ENCODE measurements at places on chromosomes 5 and 9.

DNA sequence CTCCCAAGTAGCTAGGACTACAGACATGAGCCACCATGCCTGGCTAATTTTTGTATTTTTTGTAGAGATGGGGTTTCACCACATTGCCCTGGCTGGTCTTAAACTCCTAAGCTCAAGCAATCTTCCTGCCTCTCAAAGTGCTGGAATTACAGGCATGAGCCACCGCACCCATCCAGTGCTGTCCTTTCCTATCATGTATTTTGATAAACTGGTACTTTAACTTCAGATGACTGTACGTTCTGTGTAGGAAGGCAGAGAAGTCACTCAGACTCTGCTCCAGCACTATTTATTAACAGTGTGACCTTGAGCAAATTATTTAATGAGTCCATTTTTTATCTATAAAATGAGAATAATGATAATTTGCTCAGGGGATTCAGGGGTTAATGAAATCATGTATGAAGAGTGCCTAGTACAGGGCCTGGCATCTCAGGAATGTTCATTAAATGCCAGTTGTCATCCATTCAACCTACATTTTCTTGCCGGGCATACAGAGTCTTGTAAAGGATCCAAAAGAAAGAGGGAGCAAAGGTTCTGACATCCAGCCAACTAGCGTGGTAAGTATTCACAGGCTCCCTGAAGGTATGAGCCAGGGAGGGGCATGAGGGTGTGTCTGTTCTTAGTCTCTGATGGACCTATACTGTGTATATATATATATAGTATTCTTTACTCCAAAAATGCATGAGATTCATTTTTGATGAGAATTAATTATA is 201.9 kb downstream of the PBX3 start:
- no peak for DNase-seq

GRCh38 chr5:15645381-15646160 is 145.6 kb downstream of the FBXL7 start:
- DNase-seq, result no peak

GRCh38 chr9:112061152-112061740 is 113.9 kb downstream of the SUSD1 start:
- DNase-seq, result peak; percentile 88

DNA sequence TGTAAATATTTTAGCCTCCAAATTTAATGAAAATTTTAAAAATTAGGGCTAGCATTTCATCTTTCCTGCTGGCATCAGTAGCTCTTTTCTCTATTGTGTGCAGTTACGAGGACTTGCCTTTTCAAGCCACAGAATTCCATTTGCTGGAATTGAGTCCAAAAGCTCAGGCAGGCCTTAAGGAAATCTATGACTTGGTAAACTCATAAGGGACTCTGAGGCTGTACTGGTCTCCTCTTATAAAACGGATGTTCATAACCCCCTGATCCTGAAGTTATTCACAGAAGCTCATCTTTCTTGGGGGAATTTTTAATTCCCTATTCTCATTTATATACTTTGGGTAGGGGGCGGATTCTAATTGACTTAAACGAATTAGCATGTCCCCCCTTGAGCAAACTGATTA is 23.4 kb downstream of the ANKRA2 start:
- DNase-seq, result peak; percentile 41

GRCh38 chr5:96384353-96384752 is 48.7 kb downstream of the PCSK1 start:
- DNase-seq, result peak; percentile 73

- peak; percentile 94 for DNase-seq
These were observed 54.1 kb upstream of the CDKN2AIPNL start for GRCh38 chr5:134465816-134466240.

GRCh38 chr5:89471541-89471940 is 588.6 kb upstream of the MEF2C start:
- DNase-seq, result no peak

- DNase-seq, result peak; percentile 75
These were observed 43.6 kb downstream of the NACC2 start for GRCh38 chr9:136051453-136051836.

- DNase-seq, result no peak
These were observed 64.2 kb upstream of the SMIM23 start for GRCh38 chr5:171721464-171721863.

GRCh38 chr5:174531782-174532191 is 192.6 kb upstream of the MSX2 start:
- no peak for DNase-seq

DNA sequence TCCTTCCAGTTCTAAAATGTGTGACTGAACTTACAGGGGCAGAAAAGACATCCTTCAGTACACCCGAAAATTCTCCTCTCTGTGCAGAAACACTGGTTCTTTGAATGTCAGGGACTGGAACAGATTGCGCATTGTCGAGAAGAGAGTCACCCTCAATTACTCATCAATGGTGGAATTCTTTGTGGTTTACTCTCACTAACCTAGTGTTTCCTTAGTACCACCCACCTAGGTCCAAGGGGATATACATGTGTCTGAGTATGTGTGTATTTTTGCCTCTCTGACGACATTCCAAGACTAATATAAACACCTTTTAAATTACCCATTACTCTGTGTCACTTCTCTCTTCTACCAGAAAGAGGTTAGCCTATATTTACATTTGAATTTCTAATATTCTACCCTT is 660.8 kb downstream of the TLE1 start:
- DNase-seq, result no peak

DNA sequence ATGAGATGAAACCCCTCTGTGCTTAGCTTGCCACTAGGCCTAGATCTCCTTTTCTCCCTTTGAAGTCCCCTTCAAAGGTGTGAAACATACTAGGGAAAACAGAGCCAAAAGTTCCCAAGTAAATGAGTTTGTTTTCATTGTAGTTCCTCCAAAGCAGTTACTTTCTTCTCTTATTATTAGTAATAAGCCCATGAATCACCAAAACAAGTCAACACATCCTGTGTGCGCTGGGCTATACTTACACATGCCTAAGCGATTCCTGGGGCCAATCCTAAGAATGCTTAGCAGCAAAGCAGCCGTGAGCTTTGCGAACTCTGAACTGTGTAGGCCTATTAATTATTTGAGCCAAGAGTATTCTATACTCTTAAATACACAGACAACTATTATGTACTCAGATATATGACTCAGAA is 7.6 kb downstream of the ENC1 start:
- DNase-seq, result peak; percentile 64

DNA sequence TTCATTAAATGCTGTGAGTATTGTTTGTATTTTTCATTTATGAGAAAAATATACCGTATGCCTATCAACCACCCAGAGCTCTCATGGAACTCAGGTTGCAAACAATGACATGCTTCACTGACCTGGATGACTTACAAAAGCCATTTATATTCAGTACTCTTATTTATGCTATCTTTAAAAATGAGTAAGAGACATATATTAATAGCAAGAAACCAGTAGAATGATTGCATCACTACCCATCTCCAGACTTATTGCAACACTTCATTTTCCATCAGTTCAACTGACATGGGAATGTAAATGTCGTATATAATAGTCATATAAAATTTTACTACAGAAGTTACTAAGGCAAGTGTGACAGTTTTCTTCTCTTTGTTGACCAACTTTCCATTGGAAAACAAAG is 69.1 kb downstream of the OTP start:
- DNase-seq, result no peak

GRCh38 chr5:171226096-171226754 is 82.8 kb upstream of the TLX3 start:
- no peak for DNase-seq

- DNase-seq, result no peak
These were observed 297.3 kb upstream of the RIOK2 start for GRCh38 chr5:97480313-97480712.

DNA sequence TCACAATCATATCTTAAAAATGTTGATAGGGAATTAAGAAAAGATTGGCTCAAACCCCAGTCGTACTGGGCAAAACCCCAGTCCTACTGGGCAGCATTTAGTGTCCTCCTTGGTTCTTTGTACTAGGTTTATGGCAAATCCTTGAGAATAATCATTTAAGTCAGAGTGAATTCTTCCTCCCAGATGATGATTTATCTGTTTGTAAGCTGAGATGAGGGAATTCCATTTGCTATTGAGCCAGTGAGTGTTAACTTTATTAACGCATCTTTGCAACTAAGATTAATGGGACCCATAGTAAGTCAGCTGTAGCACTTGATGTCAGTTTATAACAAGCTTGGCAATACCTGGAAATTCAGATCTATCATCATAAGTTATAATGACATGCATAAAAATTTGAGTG is 821.8 kb upstream of the DMAC1 start:
- no peak for DNase-seq

- no peak for DNase-seq
These were observed 1.3 kb upstream of the GARNL3 start for GRCh38 chr9:127263237-127263636.

GRCh38 chr5:9987101-9987500 is 262.6 kb downstream of the ATPSCKMT start:
- DNase-seq, result no peak

DNA sequence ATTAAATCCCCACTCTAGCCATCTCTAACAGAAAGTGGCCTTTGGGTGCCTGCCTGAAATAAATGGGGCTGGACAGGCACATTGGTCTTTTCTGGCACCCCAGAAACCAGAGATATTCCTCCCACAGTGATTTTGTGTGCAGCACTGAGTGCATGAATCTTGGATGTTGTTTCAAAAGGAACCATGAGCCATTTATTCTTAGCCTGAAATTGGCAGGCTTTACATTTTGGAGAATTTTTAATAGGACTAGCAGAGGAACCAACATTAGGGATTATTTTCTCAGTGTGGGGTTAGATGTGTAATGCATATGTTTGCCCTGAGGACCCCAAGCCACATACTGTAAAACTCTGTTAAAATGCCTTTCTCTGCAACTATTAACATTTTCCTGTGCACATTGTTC is 451.3 kb downstream of the NFIB start:
- no peak for DNase-seq

- DNase-seq, result peak; percentile 44
These were observed 3.4 kb downstream of the TLE1 start for GRCh38 chr9:81685763-81686613.

- no peak for DNase-seq
These were observed 550.1 kb downstream of the LRRC70 start for GRCh38 chr5:63128761-63129160.

- no peak for DNase-seq
These were observed 402.9 kb downstream of the RAB3C start for GRCh38 chr5:58985759-58986158.

GRCh38 chr5:180370861-180371641 is 17.9 kb upstream of the GFPT2 start:
- DNase-seq, result no peak

GRCh38 chr5:55044175-55044574 is 20.1 kb downstream of the GZMK start:
- DNase-seq, result no peak

DNA sequence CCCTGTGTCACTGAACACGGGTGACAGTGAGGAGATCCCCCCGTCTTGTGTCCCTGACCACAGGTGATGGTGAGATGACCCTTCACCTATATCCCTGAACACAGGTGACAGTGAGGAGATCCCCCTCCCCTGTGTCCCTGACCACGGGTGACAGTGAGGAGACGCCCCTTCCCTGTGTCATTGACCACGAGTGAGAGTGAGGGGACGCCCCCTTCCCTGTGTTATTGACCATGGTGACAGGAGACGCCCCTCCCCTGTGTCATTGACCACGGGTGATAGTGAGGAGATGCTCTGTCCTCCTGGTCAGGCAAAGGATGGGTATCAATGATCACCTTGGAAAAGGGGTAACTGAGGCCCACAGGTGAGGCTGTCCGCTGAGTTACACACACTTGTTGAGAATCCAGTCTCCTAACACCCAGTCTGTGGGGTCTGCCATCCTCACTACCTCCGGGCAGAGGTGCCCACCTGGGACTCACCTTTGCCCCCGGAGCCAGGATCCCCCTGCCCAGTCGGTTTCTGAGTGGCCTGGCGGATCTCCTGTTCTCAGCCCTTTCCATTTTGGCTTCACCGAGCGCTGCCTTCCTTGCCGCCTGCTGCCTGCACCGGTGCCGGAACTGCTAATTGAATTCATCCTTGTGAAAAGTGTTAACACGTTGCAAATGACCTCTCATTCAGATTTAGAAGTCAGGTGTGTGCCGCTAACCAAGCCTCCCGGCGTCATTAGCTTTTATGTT is 68.2 kb upstream of the BARHL1 start:
- DNase-seq, result no peak

DNA sequence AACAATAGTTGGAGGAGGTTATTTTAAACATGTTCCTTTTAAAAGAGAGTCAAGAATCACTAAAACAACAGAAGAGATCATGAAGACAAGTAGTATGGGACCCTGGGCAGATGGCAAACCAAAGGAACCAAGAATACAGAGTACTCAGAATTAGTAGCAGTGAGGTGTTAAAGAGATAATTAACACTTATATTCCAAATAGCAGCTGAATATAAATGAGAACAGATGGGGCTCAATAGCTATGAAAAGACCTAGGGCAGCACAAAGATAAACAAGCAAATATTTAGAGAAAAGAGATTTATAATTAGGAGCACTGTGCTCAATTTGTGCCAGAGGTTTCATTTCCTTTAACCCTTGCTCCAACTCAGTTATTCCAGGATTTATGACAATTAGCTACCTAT is 159.1 kb downstream of the FAM114A2 start:
- DNase-seq, result no peak

DNA sequence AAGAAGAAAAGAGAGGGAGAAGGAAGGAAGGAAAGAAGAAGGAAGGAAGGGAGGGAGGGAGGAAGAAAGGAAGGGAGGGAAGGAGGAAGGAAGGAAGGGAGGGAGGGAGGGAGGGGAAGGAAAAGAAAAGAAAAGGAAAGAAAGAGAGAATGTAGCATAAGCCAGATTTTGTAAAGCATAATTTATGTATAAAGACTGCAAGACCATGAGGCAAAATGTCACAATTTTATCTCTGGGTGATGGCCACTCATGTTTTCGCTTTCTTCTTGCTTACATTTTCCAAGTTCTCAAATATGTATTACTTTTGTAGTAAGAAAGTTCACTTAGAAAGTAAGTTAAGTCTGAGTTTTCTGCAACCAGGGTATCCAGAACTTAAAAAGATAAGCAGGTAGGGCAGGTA is 3.4 kb upstream of the RNF183 start:
- DNase-seq, result no peak

GRCh38 chr9:137606005-137606621 is 627 bp downstream of the ARRDC1 start:
- DNase-seq, result peak; percentile 75

DNA sequence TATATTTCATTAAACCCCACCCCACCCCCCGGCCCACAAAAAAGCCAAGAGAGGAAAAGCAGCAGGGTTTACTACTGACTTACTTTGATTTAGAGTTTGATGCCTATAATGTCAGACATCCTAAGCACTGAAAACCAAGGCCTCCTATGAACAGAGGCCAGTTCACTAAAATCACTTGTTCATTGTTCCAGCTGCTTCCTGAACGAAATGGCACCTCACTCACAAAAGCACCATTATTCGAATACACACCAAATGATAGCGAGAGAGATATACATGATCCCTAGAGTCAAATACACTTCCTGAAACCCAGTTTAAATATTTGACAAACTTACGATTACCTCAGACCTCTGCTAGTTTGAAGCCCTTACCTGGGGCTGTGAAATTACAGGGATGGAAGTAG is 66.6 kb downstream of the LPAR1 start:
- DNase-seq, result no peak

- peak; percentile 0 for DNase-seq
These were observed 5.0 kb downstream of the DMRT2 start for GRCh38 chr9:1055166-1055565.

All from DMS53 (cell line).